ENCODE measurements at places on chromosomes 13 and 19. TPM values are rescaled to one million over a fixed set of nuclear protein-coding genes. Genes with fewer than 3 reads are reported as not detected.

The SELENOV gene
- total RNA-seq: not detected

The LRG1 gene
- not detected for total RNA-seq

The FFAR2 gene
- not detected for total RNA-seq

The ZNF229 gene
- 3.2 TPM for total RNA-seq

The SCN1B gene
- total RNA-seq: 11.3 TPM

The SMIM24 gene
- not detected for total RNA-seq

The NLRP7 gene
- total RNA-seq: not detected

The EDNRB gene
- not detected for total RNA-seq

The LPAR6 gene
- total RNA-seq: 16.3 TPM

The IRF3 gene
- 64.0 TPM for total RNA-seq

The SLC15A1 gene
- total RNA-seq: not detected

The APC2 gene
- not detected for total RNA-seq

The PODNL1 gene
- total RNA-seq: 8.9 TPM

The RNF225 gene
- total RNA-seq: not detected

The CELF5 gene
- total RNA-seq: not detected

The CYP2A7 gene
- not detected for total RNA-seq

The OR7D2 gene
- total RNA-seq: not detected

The TBC1D4 gene
- 24.8 TPM for total RNA-seq

The GRK1 gene
- not detected for total RNA-seq

The CYP4F2 gene
- not detected for total RNA-seq

The MED4 gene
- 26.2 TPM for total RNA-seq

The RUVBL2 gene
- 350 TPM for total RNA-seq

The VRK3 gene
- 38.1 TPM for total RNA-seq

The SPRY2 gene
- 8.0 TPM for total RNA-seq

The C5AR2 gene
- total RNA-seq: 0.18 TPM

The KIR3DL2 gene
- total RNA-seq: not detected

The PLPP2 gene
- 29.2 TPM for total RNA-seq

The VSTM2B gene
- not detected for total RNA-seq

The SIGLECL1 gene
- total RNA-seq: not detected

The BLVRB gene
- total RNA-seq: 93.9 TPM

The MCEMP1 gene
- not detected for total RNA-seq

The RNF113B gene
- not detected for total RNA-seq

The PRKCG gene
- total RNA-seq: not detected

The RXFP2 gene
- total RNA-seq: not detected

The EDDM13 gene
- total RNA-seq: not detected

The ZNF45 gene
- 6.4 TPM for total RNA-seq

The RASAL3 gene
- 1.4 TPM for total RNA-seq

The ARL11 gene
- total RNA-seq: not detected
